GM03348 (cell line): ENCODE measurements at places on chromosomes 13 and 19.

DNA sequence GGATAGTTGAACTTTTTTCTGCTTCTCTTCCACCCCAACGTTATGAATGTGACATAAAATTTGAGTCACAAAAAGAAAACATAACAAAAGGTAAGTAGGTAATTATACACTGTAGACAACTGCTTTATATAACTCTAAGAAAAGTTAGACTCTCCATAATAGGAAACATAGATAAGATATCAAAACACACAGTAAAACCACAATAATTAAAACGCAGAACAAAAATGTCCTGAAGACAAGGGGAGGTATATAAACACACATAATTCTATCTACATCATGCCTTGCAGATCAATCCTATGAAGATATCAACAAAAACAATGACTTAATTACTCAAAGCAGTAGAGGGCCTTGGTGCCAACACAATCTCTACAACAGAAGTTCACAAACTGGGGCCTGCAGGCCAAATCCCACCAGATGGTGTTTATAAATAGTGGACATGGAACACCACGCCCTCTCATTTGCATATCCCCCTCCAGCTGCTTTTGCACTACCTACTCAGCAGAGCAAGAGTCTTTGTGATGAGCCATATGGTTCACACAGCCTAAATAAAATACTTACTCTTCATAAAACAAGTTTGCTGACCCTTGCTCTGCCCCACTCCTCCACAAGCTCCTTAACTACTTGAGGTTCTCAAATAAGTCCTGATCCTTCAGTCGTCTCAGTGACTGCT is 254.7 kb downstream of the KLF12 start:
- DNase-seq, result no peak

DNA sequence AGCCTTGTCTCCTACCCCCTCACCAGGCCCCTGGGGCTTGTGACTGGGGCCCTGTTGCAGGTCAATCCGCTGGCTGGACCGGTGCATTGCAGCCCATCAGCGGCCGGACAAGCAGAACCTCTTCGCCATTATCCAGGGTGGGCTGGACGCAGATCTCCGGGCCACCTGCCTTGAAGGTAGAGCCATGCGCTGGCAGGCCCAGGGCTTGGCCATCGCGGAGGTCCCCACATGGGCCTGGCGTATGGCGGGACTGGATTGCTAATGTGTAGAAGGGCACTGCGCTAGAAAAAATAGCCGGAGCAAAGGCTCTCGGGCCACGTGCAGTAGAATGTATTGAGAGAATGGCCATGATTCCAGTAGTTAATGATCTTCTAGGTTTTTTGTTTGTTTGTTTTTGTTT is 6.2 kb downstream of the QTRT1 start:
- no peak for DNase-seq

GRCh38 chr13:80901111-80901510 is 560.2 kb upstream of the SPRY2 start:
- DNase-seq, result no peak

DNA sequence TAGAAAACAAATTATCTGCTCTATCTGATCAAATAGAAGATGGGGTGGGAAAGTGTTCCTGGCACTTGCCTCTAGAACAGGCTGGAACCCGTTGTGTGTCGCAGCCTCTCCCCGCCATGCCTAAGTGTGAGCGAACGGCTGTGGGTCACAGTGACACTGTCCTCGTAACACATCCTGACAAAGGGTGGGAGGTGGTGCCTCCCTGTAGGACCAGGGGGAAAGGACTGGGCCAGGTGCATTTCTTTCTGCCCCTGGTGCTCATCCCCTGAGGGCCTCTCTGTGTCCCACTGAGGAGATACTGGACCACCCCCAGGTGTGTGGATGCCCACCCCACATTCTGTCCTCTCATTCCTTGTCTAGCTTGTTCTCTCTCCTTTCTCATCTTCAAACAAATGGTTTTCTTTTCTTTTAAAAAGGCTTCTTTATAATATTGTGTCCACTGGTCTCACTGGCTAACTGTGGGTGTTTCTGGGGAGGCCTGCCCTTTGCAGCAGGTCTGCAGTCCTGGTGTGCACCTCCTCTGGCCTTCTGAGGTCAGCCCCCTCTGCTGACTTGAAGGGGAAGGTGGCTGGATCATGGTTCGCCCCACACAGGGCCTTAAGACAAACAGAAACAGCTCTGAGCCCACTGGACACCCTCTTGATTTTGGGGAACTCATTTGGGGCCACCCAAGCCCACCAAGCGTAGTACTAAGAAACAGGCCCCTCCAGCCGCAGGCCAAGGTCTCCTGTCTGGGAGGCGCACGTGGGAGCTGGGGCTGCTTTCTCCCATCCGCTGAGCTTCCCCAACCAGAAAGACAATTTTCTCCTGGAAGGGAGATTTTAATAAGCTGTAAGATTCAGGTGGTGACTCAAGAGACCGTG is 152.5 kb upstream of the SOX1 start:
- no peak for DNase-seq

DNA sequence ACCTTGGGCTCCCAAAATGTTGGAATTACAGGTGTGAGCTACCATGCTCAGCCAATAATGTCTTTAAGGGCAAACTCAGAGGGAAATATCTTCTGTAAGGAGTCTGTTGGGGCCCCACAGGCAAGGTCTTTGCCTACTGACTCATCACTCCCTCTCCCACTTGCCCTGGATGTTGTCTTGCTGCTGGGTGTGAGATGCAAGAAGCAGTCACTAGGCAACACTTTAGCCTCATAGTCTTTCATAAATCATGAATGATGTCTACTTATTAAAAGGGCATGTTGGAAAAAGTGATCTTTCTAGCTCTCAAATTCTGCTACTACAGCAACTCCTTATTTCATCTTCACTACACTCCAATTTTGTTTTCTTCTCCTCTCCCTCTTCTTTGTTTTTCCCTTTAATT is 34.6 kb upstream of the SLC10A2 start:
- DNase-seq, result no peak

DNA sequence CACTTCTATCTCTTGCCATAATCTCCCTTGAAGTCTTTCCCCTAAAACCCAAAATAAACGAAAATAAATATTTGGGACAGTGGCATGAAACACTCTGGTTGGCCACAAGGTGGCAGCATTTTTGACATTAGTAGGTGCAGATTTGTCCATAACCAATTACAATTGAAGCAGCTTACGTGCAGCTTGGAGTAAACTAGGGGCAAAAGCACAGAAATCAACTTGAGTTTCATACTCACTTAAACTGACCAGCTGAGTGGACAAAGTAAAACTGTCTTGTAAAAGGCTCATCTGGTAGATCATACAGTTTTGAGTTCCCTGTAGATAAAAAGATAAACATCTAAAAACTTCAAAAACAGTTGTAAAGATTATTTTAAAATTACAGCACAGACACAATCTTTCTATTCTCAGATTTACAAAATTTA is 18.8 kb downstream of the PDCD5 start:
- DNase-seq, result peak; percentile 75

DNA sequence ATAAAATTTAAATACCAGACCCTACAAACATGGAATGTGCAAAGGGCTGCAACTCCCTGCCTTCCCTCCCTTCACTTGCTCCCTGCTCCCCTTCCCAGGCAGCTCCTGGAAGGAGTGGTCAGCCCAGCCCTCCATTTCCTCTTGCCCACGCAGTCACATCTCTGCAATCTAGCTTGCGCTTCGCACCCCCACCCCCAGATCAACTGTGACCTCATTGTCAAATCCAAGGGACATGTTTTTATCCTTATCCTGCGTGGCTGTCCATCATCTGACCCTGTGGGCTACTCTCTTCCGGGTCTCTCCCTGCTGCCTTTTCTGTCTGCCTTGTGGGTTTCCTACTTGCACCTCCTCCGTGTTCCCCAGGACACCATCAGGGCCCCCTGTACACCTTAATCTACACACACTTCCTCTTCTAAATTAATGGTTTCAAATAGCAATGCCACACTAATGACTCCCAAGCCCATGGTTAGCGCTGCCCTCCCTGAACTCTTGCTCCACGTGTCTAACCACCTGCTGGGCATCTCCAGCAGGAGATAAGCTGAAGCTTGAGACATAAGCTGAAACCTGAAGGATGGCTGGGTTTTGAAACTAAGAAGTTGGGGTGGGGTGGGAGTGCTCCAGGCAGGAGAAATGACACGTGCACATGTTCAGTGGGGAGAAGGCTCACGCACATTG is 118.3 kb downstream of the USP12 start:
- DNase-seq, result no peak

DNA sequence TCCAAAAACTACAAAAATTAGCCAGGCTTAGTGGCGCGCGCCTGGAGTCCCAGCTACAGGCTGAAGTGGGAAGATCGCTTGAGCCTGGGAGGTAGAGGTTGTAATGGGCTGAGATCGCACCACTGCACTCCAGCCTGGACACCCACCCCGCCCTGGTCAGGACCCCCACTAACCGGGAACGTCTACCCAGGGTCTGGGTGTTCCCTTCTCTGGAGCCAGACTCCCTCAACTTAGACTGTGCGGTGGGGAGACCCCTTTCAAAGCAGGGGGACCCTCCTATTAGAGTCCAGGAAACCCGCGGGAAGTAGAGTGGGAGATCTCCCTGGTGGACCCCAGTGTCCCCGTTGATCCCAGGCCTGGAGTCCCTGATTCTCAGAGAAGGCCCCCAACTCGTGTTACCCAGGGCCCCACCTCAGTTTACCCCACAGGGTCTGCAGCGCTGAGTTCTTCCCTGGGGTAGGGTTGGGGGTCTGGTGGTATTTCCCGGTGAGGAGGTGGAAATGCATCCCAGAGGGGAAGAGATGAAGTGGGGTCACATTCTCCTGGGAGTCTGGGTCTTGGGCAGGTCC is 6.1 kb upstream of the ARRDC2 start:
- no peak for DNase-seq

GRCh38 chr13:23763318-23763717 is 125.9 kb downstream of the MIPEP start:
- DNase-seq, result no peak

GRCh38 chr13:100100115-100100879 is 11.4 kb downstream of the PCCA start:
- DNase-seq, result peak; percentile 40

- peak; percentile 40 for DNase-seq
These were observed 990 bp upstream of the ZMYM2 start for GRCh38 chr13:19957320-19958154.

- DNase-seq, result no peak
These were observed 5.7 kb downstream of the FBL start for GRCh38 chr19:39840492-39840891.

- DNase-seq, result no peak
These were observed 12.5 kb downstream of the SLC44A2 start for GRCh38 chr19:10637894-10638293.

GRCh38 chr13:26425443-26426358 is 131.8 kb upstream of the WASF3 start:
- no peak for DNase-seq

- DNase-seq, result no peak
These were observed 23.3 kb upstream of the ZNF99 start for GRCh38 chr19:22807061-22807835.

GRCh38 chr19:58001895-58002369 is 688 bp downstream of the ZNF606 start:
- no peak for DNase-seq
